ENCODE measurements at places on chromosomes 7 and 10.

DNA sequence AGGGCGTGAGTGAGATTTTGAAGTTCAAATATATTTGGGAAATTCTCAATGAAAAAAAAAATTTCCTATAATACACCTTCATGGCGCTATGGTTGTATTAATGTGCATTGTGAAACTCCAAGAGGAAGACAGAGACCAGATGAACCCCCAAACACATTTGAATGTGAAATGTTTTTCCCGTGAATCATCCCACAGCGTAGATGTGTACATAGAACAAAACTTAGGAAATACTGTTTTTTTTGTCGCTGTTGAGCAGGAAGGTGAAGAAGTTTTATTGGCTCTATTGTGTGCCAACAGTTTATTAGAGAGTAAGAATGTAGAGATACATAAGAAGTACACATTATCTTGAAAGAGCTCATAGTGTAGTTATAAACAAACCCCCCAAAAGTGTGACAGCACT lies 134.0 kb downstream of the KCND2 start:
- no peak for DNase-seq

GRCh38 chr10:17214526-17214925 lies 13.1 kb upstream of the TRDMT1 start:
- no peak for DNase-seq

GRCh38 chr7:66953044-66953427 lies 32.0 kb downstream of the TMEM248 start:
- no peak for DNase-seq

- no peak for DNase-seq
These were observed 49.7 kb upstream of the WNT16 start for GRCh38 chr7:121279060-121279620.

- peak; percentile 53 for DNase-seq
These were observed 22.8 kb downstream of the RGR start for GRCh38 chr10:84267503-84268126.

All from GM13976 (cell line).